ENCODE measurements at places on chromosomes 6 and 20.

GRCh38 chr20:47956268-47956995 lies 171.2 kb upstream of the SULF2 start:
- DNase-seq = no peak

- DNase-seq = no peak
These were observed 125.3 kb upstream of the SLC2A12 start for GRCh38 chr6:134177753-134178160.

GRCh38 chr20:64162239-64162910 lies 1.9 kb upstream of the MYT1 start:
- DNase-seq = no peak

- DNase-seq = no peak
These were observed 356.0 kb downstream of the BMP2 start for GRCh38 chr20:7123457-7123856.

GRCh38 chr20:6940876-6941275 lies 173.4 kb downstream of the BMP2 start:
- DNase-seq = no peak

- DNase-seq = no peak
These were observed 708.8 kb upstream of the MAN1A1 start for GRCh38 chr6:120058410-120058809.

DNA sequence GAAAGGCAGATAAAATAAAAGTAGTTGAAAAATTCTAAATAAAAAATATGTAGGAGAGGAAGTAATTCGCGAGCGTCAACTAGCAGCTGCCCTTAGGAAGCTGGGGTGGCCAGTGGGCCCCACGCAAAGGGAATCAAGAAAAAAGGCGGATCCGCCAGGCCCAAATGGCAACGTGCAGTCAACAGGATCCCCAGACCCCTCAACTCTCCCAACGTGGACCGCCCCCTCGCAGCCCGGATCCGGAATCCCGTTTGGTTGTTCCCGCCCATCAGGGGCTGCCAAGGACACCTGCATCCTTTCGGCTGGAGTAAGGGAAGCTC lies 296 bp downstream of the DZANK1 start:
- DNase-seq = no peak

DNA sequence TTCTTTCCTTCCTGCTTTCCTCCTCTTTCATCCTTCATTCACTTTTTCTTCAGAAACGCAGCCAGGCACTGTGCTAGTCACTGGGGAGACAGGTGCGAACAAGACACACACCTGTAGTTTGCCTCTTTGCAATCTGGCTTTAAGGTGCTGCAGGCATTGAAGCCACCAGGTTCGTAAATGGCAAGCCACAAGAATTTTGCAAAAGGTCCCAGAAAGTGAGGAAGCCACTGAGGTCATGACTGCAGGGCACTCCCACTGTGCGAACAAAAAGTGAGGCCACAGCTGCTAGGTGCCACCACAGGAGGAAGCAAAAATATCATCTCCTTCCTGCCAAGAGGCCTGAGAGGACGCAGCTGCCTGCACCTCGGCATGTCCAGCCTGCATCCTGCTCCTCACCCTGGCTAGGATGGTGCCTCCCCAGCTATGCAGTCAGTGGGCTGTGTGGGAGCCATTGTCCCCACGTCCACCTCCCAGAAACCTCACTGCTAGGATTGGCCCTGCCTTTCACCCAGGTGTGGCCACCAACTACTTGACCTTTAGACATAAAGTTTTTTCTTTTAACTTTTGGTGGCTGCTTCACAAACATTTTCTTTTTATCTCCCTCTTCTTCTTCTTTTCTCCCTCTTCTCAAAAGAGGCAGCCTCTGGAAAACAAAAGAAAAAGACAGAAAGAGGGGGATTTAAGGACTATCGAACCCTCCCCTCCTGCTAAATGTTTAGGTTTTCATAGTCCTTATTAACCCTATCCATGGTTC lies 230.8 kb downstream of the BCAS1 start:
- no peak for DNase-seq

GRCh38 chr6:26556263-26557070 lies 18.3 kb downstream of the HMGN4 start:
- no peak for DNase-seq

DNA sequence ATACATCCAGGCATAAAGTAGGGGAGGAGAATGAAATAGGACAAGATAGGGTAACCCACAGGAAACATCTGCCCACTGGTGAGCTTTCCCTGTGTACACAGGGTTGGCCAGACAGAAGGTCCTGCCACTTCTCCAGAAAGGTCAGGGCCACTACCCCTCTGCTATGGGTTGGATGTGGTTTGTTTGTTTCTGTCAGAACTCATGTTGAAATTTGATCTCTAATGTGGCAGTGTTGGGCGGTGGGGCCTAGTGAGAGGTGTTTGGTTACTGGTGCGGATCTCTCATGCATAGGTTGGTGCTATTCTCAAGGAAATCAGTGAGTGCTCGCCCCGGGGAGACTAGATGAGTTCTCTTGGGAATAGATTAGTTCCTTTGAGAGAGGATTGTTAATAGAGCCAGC lies 15.6 kb upstream of the MAS1 start:
- DNase-seq = no peak

DNA sequence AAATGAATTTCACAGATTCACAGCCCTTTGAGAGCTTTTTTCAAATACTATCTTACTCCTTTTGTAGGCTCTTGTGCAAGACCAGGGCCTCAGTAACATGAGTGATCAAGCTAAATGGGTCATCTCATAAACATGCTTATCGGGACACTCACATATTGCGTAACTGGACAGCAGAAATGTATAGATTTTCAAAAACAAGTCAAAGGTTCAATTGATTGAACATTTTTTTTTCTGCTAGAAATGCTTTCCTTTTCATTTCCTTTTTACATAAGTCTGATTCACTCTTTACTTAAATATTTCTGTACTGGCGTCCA lies 8.7 kb upstream of the SALL4 start:
- DNase-seq = no peak

DNA sequence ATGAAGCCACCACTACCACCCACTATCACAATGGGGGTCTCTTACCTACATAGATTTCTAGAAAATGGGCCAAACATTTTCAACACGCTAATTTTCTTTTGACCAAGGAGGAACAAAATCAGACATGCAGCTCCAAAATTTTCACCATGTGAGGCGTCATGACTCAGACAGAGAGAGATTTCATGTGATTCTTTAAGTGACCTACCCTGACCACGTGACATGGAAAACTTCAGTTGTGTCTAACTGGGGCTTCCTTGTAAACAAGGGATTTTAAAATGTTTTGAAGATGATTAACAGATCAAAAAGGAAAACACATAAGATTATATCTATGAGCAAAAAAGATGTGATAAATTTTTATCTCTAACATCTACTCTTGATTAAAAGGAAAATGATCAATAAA lies 199.2 kb downstream of the TBXT start:
- no peak for DNase-seq

GRCh38 chr6:130676077-130676772 lies 151.0 kb upstream of the SMLR1 start:
- DNase-seq = no peak

DNA sequence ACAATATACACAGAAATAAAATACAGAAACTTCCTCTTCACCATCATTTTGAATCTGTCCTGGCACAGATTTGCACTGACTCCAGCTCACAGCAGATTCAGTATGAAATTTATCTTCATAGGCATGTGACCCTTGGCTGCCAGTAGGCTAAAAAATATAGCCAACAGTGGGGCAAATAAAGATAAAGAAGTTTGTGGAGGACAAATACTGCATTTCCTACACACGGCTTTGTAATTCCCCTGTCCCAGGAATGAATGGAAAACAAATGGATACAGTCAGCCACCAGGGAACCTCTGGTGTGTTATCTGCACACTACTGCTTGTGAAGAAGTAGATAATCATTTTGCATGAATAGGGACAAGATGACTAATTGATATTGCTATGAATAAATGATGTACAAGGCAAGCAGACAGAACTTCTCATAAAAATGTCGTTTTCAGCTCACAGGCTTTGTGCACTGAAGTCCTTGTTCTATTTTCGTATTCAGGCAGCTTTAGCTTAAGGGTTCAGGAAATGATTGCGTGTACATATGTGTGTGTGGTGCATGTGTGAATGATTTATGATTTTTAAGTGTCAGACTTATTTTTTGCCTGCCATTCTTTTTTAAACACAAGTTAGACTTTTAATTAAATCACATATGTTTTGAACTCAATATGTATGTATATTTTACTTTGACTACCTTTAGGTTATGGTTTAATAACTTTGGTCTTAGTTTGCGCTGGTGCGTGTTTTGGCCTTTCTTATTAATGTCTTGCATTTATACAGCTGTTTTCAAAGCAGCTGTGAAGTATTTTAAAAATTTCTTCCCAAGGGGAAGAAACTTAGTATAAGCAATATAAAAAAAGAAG lies 543.8 kb upstream of the JAG1 start:
- no peak for DNase-seq

DNA sequence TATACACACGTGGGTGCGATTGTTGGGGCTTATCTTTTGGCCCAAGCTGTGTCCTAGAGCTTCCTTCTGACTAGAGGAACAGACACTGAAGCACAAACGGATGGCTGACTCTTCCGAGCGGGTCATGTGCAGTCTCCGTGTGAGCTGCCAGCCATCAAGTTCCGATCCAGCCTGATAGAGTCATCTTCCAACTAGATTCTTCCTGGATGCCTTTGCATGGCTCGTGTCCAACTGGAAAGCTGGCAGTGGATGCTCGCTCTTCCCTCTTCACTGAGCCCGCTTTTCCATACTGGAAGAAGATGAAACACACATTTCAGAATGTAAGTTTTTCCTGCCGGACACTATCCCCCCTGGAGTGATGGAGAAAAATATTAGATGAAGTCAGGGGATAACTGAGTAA lies 148.1 kb downstream of the SCML4 start:
- no peak for DNase-seq

- no peak for DNase-seq
These were observed 41.2 kb downstream of the OPN5 start for GRCh38 chr6:47822856-47823554.

DNA sequence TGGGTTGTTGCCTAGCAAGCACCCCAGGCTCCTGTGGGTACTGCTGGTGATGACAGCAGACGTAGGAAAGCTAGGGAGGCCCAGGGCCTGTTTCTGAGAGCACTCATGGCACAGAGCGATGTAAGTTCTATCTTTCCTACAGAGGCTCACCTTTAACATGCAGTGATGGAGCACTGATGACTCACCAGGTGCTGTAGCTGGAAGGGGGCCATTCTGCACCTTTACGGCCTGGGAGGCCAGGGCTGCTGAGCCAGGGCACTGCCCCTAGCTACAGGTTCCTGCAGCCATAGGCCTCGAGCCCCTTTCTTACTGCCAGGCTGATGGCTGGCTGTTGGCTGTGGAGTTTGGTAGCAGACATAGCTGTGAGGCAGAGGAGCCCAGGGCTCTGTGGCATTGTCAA lies 31.1 kb upstream of the GPR6 start:
- no peak for DNase-seq

- DNase-seq = no peak
These were observed 57.6 kb downstream of the FAM50B start for GRCh38 chr6:3906846-3907151.

GRCh38 chr6:72975352-72975752 lies 249.9 kb downstream of the KHDC1L start:
- no peak for DNase-seq
